ENCODE measurements at places on chromosomes 7 and 10. TPM values are rescaled to one million over a fixed set of nuclear protein-coding genes. Genes with fewer than 3 reads are reported as not detected.

Gene SMO
- total RNA-seq, result 5.2 TPM

Gene FGL2
- under 0.01 TPM for total RNA-seq

Gene CCL26
- not detected for total RNA-seq

Gene RHBDD2
- 26.8 TPM for total RNA-seq

Gene ALDH18A1
- total RNA-seq, result 82.6 TPM

Gene MCMBP
- 55.9 TPM for total RNA-seq

Gene WIPF3
- not detected for total RNA-seq

Gene ZNF783
- total RNA-seq, result 6.9 TPM

Gene TUBB8
- not detected for total RNA-seq

Gene WEE2
- total RNA-seq, result not detected

Gene LBX1
- total RNA-seq, result not detected

Gene COMTD1
- 12.1 TPM for total RNA-seq

Gene UCN3
- total RNA-seq, result not detected

Gene ABCB1
- 0.57 TPM for total RNA-seq

Gene GPER1
- 2.3 TPM for total RNA-seq

Gene SHH
- 0.33 TPM for total RNA-seq

Gene CLDN12
- 14.0 TPM for total RNA-seq

Gene SERPINE1
- total RNA-seq, result 2,259 TPM

Gene C7orf57
- total RNA-seq, result not detected

Gene SPOCK2
- 0.98 TPM for total RNA-seq

Gene AS3MT
- total RNA-seq, result 0.98 TPM

Gene DENND2A
- total RNA-seq, result 0.19 TPM

Gene HSPA14
- 11.1 TPM for total RNA-seq

Gene PILRA
- 0.38 TPM for total RNA-seq

Gene HERPUD2
- total RNA-seq, result 35.2 TPM

Gene EGR2
- 0.33 TPM for total RNA-seq

Gene TEX47
- not detected for total RNA-seq

Gene SEMA3A
- total RNA-seq, result 23.2 TPM

Gene GHRHR
- total RNA-seq, result not detected

Gene CNPY1
- not detected for total RNA-seq

Gene TMEM196
- total RNA-seq, result not detected

Gene CYP2C19
- total RNA-seq, result not detected

Gene MRPS16
- total RNA-seq, result 79.4 TPM

Gene RARRES2
- not detected for total RNA-seq

Gene PNLIP
- not detected for total RNA-seq

Gene GIMAP7
- total RNA-seq, result 31.6 TPM

Gene LRRC17
- 16.3 TPM for total RNA-seq

Gene HOXA9
- total RNA-seq, result 18.2 TPM

Gene BICC1
- 0.48 TPM for total RNA-seq

Gene PNLIPRP1
- not detected for total RNA-seq

Gene MARVELD1
- 54.4 TPM for total RNA-seq
